ENCODE measurements at places on chromosomes 3 and 15. TPM values are rescaled to one million over a fixed set of nuclear protein-coding genes. Genes with fewer than 3 reads are reported as not detected.
A peak's percentile ranks its signal among the peaks of the same experiment; 100 is the strongest.

- H3K4me1 ChIP-seq: peaks cover 87% of the 10 kb centered on the region
- no peak overlapping the region for H3K4me3 ChIP-seq
- no peak for DNase-seq
- H3K27me3 ChIP-seq: no peaks in the 10 kb centered on the region
- no peak overlapping the region for H3K27ac ChIP-seq
- H3K36me3 ChIP-seq: no peaks in the 10 kb centered on the region
These were observed 22.2 kb upstream of the RHO start for GRCh38 chr3:129506231-129506742.

- H3K4me1 ChIP-seq: peaks cover 54% of the 10 kb centered on the region
- H3K27me3 ChIP-seq: no peaks in the 10 kb centered on the region
- no peak for DNase-seq
- H3K27ac ChIP-seq: no peak overlapping the region
These were observed 54.7 kb downstream of the CORO2B start for GRCh38 chr15:68633231-68634121.

GRCh38 chr15:56693761-56694160, 39.5 kb downstream of the ZNF280D start:
- no peak overlapping the region for H3K4me3 ChIP-seq
- H3K36me3 ChIP-seq: peaks cover 24% of the 10 kb centered on the region
- no peak overlapping the region for H3K27ac ChIP-seq
- H3K27me3 ChIP-seq: no peaks in the 10 kb centered on the region
- H3K4me1 ChIP-seq: no peaks in the 10 kb centered on the region

GRCh38 chr3:9149566-9149965, 99.9 kb downstream of the SRGAP3 start:
- H3K27me3 ChIP-seq: no peaks in the 10 kb centered on the region
- DNase-seq: no peak
- H3K27ac ChIP-seq: no peak overlapping the region
- H3K4me1 ChIP-seq: peaks cover 8% of the 10 kb centered on the region

- peak overlapping the region; percentile 89 for H3K27ac ChIP-seq
- H3K27me3 ChIP-seq: no peaks in the 10 kb centered on the region
- peaks cover 97% of the 10 kb centered on the region for H3K4me1 ChIP-seq
- H3K36me3 ChIP-seq: no peaks in the 10 kb centered on the region
- no peak for DNase-seq
- H3K4me3 ChIP-seq: no peak overlapping the region
These were observed 27.6 kb downstream of the LMCD1 start for GRCh38 chr3:8529181-8529637.

GRCh38 chr15:35320158-35320780, 225.7 kb downstream of the DPH6 start:
- H3K4me1 ChIP-seq: no peaks in the 10 kb centered on the region
- H3K27ac ChIP-seq: no peak overlapping the region
- no peaks in the 10 kb centered on the region for H3K36me3 ChIP-seq
- no peak for DNase-seq
- no peak overlapping the region for H3K4me3 ChIP-seq

- H3K4me3 ChIP-seq: no peak overlapping the region
- H3K4me1 ChIP-seq: peaks cover 5% of the 10 kb centered on the region
- no peaks in the 10 kb centered on the region for H3K36me3 ChIP-seq
- no peak for DNase-seq
These were observed 914 bp downstream of the ZIC4 start for GRCh38 chr3:147405231-147406027.

- H3K27me3 ChIP-seq: no peaks in the 10 kb centered on the region
- H3K4me1 ChIP-seq: peaks cover 6% of the 10 kb centered on the region
- no peak for DNase-seq
- H3K36me3 ChIP-seq: no peaks in the 10 kb centered on the region
These were observed 14.0 kb upstream of the TMEM212 start for GRCh38 chr3:171828902-171829770.

EID1 gene
- 136 TPM for total RNA-seq

ERICH6 gene
- total RNA-seq: not detected

DPPA4 gene
- total RNA-seq: not detected
